ENCODE measurements at places on chromosomes 6 and 20.

DNA sequence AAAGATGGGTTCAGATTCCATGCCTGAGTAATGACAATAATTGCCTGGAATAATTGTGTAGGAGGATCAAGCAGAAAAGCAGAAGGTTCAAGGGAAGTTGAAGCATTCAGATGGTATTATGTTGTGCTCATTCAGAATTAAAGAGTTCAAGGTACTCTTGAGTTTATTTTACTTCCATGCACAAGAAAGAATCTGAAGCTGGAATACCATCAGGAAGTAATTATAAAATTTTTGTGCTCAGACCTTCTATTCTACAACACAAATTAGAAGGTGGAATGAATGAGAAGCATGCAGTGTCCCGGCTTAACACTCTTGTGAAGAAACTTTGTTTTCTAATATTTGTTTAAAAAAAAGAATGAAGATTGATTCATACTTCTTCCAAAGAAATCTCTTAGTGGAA is 139.4 kb upstream of the ENPP5 start:
- no peak for DNase-seq

DNA sequence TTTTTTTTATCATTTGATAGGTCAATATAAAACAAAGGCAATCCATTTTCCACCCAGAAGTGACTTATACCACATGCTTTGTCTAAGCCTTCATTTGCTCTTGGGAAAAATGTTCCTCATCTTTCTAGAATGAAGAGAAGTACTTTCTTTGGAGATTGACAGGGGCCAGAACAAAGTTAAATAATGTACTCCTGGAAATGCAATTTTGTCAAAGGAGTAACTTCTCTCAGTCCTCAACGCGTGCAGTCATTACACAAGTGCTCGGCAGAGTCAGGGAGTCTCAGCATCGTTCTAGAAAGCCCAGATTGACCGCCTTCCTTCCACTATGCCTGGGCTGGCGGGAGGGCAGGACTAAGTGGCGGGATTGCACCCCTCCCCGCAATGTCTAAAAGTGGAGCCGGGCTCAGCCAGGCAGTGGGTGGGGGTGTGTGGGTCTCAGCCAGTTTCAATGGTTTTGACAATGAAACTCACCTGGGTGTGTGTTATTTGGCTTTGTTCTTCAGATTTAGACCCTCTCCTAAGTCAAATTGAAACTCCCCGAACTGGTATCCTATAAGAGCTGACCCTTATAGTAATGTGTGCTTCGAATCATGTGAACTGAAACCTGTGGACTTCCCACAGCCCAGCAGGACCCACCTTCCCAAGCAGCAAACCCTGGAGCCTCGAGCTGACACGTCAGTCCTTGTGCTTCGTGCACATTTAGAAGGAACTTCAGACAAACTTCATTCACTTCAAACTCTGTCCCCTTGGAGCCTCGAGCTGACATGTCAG is 63.2 kb upstream of the DUSP22 start:
- no peak for DNase-seq

DNA sequence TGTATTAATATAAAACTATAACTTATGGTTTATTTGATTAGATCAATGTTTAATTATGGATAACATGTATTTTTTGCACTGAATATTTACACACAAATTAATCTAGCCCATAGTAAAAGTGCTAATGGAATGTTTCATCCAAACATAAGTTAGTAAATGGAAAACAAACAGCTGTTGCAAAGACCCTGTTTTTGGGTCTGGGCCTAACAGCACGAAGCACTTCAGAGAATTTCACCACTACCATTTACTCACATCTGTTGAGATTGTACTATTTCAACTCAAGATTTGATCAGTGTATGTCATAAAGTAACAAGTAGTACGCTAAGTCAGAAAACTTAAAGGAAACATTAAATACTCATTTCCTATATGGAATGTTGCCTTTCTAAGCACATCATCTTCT is 359.6 kb downstream of the LAMA2 start:
- DNase-seq, result no peak

DNA sequence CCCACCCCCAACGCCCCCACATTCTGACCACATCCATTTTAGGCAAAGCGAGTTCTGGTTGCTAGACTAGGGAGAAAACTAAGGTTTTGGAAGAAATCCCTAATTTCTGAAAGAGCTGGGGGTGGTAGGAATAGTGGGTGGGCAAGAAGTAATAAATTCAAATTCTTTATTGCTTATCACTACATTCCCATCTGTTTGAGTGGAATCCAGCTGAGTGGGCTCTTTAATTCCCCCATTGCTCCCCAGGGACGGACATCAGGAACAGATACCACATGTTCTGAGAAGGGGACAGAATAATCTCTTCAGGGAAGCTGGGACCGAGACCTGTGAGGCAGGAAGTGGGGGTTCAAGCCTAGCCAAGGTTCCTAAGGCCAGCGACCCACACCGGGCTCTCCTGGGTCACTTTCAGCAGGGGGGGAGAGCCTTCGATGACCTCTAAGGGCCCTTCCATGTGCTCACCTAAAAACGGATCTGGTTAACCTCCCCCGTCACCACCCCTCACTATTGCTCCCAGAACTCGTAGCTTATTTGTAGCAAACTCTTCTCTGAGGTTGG is 42.3 kb upstream of the MRPS10 start:
- DNase-seq, result no peak

DNA sequence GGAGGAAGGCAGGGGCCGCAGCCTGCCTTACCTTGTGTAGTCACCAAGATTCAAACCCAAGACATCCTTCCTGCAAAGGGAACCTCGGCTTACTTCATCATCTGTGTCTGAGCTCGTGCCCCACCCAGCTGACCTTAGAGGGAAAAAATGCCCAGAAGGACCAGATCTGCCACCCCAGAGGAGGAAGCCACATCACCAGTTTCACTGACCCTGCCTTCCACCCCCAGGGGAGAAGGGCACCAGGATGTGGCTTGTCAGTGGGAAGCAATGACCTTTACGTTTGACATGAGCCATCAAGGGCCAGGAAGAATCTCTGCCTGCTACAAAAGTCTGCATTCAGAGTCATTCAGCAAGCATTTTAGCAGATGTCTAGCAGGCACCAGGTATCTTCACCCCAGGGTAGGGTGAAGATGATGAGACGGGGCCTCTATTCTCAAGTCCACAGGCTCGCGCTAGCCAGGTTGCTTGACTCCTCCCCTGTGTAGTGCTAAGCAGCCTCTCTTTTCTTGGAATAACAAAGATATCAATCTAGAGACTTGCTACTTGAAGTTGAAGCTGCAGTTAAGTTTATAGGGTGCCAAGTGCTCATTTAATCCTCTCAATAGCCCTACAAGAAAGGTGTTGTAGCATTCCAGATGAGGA is 28.1 kb downstream of the HM13 start:
- DNase-seq, result no peak

DNA sequence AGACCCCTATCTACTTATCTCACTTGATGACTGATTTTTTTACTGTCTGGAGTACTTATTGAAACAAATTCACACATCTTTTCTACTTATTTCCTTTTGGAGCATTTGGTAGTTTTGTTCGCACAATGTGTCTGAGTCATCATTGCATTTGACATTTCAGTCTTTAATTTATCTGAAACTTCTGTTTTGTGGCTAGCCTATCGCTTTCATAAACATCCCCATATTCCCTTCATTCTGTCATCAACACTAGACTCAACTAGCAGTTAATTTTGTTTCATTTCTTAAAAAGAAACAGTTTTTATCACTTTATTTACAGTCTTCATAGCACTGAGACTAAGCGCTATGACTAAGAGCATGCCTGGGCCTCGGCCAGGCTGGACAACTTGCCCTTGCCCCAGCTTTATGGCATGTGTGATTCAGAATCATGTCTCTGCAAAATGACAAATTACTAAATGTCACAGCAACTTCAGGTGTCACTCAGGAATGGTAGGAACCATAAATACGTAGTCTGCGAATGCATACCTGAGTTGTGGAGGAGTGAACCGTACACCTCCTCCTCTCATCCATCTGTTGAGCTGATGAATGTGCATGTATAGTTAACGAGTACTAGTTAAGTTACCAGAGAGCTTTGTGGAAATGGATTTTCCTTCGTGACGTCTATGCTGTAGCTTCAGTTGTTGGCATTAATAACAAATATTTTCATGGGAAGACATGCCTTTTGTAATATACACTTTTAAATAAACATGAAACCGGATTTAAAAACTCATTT is 16.2 kb downstream of the L3MBTL3 start:
- no peak for DNase-seq

DNA sequence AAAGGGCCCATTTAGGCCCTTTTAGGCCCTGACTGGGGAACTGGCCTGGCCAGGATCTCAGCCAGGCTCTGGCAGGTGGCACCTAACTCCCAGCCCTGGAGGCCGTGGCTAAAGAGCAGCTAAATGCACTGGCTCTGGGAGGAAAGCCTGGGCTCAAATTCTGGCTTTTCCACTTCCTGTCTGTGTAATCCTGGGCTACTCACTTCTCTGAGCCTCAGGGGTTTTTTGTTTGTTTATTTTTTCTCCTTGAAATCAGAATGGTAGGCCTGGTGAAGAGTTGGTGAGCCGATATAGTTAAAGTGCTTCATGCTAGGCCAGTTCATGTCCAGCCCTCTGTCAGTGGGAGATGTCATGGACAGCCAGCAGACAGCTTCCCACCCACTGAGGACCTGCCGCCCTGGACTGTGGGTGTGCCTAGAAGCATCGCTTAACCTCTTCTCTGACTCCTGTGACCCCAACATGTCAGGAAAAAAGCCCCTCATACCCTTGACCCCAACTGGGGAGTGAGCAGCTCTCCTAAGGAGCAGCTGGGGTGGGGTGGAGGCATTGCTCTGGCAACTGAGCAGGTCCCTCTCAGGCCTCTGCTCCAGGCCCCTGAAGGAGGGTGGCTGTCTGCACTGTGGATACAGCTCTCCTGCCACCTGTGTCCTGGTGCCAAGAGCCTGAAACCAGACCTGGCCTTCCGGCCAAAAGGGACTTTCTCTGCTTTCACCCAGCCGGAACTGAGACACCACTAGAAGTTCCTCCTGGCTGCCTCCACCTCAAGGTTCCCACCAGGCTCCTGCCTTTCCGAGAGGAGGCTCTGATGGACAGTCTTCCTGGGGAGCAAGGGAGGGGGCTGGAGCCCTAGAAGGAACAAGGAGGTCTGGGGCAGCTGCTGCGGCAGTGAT is 57.2 kb upstream of the MYL9 start:
- no peak for DNase-seq

- no peak for DNase-seq
These were observed 347.0 kb downstream of the BTBD3 start for GRCh38 chr20:12264711-12265110.

GRCh38 chr6:3398755-3399696 is 57.8 kb downstream of the SLC22A23 start:
- no peak for DNase-seq

GRCh38 chr6:135866445-135867123 is 15.1 kb downstream of the PDE7B start:
- no peak for DNase-seq

GRCh38 chr6:129860908-129861665 is at the start of gene TMEM244:
Gene TMEM244, minus strand, starts transcription at chr6:129861315. Its CDS starts 127 bp downstream, at chr6:129861188.
- DNase-seq, result peak; percentile 49

DNA sequence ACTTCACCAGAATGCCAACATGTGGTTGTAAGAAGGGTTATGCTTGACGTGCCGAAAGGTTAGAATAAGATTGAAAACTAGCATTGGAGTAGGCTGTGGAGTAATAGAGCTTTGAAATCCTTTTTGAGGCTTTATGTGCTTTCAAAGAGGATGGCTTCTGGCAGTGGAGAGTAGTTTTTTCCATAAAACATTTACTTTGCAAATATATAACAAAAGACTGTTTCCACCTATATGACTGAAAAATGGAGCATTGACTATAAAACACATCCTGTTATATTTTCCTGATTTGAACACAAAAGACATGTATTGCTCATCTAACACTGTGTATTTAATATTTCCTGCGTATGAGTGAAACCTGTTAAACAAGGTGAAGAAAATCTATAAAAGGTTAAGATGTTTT is 38.8 kb downstream of the ZFAND3 start:
- DNase-seq, result no peak

DNA sequence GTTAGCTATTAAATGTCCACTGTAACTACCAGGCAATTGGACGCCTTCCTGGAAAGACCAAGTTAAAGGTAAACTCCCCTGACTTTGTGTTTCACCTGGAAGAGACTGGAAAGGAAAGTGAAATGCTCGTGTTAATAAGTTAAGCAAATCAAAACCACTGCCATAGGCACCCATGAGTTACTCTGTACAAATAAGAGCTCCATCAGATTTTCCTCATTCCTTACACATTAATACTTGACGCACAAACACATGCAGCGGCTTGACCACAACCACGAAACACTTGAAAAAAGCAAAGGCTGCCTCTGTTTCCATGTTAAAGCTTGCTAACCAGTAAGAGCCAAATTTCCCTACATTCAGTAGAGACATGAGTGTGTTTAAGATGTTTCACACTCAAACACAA is 19.8 kb downstream of the GCM1 start:
- DNase-seq, result no peak

DNA sequence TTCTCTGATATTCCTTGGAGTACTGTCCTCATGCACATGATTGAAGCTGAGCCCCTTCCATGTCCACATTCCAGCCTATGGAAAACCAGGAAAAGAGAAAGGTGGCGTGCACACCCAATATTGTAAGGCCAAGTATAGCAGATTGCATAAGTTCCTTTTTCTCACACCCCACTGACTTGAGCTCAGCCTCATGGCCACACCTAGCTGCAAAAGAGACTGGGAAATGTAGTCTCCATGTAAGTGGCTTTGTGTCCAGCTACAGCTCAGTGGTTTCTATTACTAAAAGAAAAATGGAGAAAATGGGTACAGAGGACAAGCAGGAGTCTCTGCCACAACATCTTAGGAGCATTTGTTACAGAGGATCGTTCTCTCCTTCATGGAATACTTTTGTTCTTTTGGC is 10.8 kb upstream of the UST start:
- DNase-seq, result no peak

DNA sequence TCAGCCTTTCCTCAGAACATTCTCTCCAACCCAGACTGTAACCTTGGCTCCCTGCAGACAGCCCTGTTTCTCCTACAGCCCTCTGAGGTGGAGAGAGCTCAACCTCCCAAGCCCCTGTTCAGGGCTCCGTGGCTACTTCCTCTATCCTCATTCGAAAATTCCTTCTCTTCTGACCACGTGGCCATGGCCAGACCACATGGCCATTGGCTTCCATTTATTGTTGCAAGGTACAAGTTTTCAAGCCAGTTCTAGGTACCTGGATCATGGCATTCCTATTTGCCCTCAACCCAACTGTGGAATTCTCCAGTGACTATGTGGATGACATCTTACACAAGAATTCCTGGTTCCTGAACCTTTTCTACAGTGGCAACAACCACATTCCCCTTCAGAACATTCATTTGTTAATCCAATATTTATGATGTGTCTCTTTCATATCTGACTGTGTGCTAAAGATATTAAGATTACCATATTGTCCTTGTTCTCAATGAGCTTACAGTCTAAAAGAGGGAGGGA is 161.9 kb downstream of the GMPR start:
- DNase-seq, result no peak
